ENCODE measurements at places on chromosomes 7 and 10. TPM values are rescaled to one million over a fixed set of nuclear protein-coding genes. Genes with fewer than 3 reads are reported as not detected.

The ST8SIA6 gene
- not detected for total RNA-seq

The MEOX2 gene
- not detected for total RNA-seq

The GATA3 gene
- total RNA-seq, result 79.5 TPM

DNA sequence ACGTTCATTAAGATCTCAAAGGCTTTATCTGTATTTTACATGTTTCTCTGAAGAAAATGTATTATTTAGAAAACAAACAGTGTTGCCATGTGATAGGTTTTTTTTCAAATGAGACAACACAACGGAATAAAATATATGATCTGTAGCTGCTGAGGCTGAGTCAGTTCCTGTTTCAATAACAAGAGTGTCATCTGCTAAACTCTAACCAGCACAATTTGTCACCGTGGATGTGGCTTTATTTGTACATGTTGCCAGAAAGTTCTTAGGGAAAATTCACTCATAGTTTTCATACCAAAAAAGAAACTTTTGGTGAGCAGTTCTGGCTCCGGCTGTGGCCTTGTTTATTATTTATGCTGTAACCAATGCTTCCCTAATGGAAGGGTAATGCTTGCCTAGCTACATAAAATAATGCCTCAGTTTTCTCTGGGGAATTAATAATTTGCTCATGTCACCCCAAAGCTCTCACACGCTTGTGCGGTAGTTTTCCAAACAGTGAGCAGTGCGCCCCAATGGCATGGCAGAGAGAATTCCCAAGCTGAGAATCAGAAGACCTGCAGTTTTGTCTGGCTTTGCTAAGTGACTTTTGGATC is 20.3 kb upstream of the KLF6 start:
- H3K36me3 ChIP-seq, result no peaks in the 10 kb centered on the region
- H3K27ac ChIP-seq, result peak overlapping the region; percentile 99
- no peaks in the 10 kb centered on the region for H3K27me3 ChIP-seq
- DNase-seq, result peak; percentile 74
- H3K4me1 ChIP-seq, result peaks cover 76% of the 10 kb centered on the region

GRCh38 chr10:50367732-50368131 is 116.4 kb upstream of the ASAH2 start:
- no peak for DNase-seq
- no peaks in the 10 kb centered on the region for H3K27me3 ChIP-seq
- no peak overlapping the region for H3K27ac ChIP-seq

DNA sequence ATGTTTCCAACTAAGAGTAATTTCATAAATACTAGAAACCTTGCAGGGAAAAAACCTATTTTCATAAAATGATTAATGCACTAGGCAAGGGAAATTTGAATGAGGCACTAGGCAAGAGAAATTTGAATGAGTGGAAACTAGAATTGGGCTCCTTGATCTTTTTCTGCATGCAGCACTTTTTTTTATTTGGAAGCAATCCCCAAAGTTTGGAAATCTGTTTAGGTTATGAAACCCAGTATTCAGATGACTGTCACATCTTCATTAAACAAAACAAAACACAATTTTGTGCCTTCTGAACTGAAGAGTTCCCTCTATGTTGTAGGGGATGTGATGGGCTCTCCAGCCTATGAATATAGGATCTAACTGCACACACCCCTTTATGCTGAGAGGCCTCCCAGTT is 201.9 kb downstream of the BAMBI start:
- H3K27ac ChIP-seq, result no peak overlapping the region
- H3K4me3 ChIP-seq, result no peak overlapping the region
- DNase-seq, result no peak
- no peaks in the 10 kb centered on the region for H3K4me1 ChIP-seq

DNA sequence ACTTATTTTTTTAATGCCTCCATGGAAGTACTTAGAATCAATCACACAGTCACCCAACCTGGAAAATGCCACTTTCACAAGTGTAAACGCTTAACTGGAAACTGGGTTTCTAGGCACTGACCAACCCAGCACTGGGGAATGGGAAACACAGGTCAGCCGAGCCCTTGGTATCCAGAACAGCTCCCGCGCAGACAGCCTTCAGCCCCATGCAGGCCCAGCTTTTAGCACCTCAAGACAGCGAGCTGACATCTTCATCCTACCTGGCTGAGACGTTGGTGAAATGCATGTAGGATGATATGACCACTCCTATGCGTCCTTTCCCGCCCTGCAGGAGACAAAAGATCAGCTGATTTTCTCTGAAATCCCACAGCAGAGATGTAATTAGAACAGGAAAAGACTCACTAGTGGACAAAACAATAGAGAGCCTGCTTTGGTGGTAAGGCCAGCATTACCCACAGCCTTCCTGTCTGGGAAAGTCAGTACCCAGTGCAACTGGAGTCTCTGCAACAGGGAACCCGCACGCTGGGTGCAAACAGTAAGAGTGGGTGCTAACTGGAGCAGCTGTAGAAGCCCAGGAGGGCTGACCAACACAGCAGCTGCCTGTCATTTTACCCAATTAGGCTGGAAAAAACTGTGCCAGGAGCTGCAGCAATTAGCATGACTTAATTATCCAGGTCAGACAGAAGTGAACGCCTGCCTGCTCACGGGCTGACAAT is 153.7 kb downstream of the TNS3 start:
- no peak overlapping the region for H3K27ac ChIP-seq
- no peak overlapping the region for H3K4me3 ChIP-seq

Data from activated T-helper 1 cell treated with anti-CD3 and anti-CD28 coated beads, Interleukin-12 subunit alpha, Interleukin-12 subunit beta, Interleukin-2, Interleukin-4 antibody, amounts not matched to agents 30 ng/mL and 10 ng/mL and 1 ng/mL, durations not matched to agents 14 hours and 24 hours and 36 hours (primary cell).